Activated naive CD8-positive, alpha-beta T cell treated with anti-CD3 and anti-CD28 coated beads for 36 hours (primary cell): ENCODE measurements at places on chromosomes 16 and 17. TPM values are rescaled to one million over a fixed set of nuclear protein-coding genes. Genes with fewer than 3 reads are reported as not detected.

DNA sequence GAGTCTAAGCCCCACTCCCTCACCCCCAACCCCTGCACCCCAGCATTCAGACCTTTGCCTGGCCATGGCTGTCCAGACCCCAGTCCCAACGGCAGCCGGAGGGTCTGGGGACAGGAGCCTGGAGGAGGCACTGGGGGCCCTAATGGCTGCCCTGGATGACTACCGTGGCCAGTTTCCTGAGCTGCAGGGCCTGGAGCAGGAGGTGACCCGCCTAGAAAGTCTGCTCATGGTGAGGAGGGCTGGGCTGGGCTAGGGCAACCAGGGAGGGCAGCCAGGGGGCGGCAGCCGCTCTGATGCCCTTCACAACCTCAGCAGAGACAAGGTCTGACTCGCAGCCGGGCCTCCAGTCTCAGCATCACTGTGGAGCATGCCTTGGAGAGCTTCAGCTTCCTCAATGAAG lies 14.4 kb downstream of the RIPOR1 start:
- H3K27me3 ChIP-seq = no peaks in the 10 kb centered on the region
- peaks cover 20% of the 10 kb centered on the region for H3K36me3 ChIP-seq
- no peak for DNase-seq
- H3K4me3 ChIP-seq = no peak overlapping the region

DNA sequence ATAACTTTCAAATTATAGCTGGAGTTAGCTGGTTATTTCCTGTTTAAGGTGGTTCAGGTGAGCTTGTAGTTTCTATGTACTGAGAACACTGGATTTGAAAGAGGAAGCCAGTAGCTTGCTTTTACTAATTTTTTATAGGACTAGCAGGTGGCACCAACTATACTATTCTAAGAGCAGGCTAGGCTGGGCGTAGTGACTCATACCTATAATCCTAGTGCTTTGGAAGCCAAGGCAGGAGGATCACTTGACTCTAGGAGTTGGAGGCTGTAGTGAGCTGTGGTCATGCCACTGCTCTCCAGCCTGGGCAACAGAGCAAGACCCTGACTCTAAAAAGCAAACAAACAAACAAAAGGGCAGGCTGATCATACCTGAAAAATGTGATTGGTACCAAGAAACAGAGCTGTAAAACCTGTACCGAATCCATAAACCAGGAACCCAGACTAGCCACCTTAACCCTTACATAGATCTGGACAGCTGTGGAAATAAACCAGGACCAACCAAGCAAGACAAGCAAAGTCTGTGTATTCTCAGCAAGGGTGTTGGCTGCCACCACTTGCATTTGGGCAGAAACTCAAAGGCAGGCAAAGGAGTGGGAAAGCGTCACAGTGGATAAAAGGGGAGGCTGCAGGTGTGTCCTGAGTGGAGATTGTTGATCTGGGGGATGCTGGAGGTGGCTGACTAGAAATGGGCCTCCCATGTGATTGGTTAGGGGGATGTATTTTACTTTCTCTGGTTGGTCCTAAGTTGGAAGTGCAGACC lies 36.3 kb downstream of the SLC47A1 start:
- peaks cover 4% of the 10 kb centered on the region for H3K27me3 ChIP-seq
- H3K27ac ChIP-seq = no peak overlapping the region
- no peaks in the 10 kb centered on the region for H3K4me1 ChIP-seq
- no peak overlapping the region for H3K4me3 ChIP-seq
- H3K36me3 ChIP-seq = no peaks in the 10 kb centered on the region
- no peak for DNase-seq

- no peaks in the 10 kb centered on the region for H3K4me1 ChIP-seq
- no peak overlapping the region for H3K4me3 ChIP-seq
- no peaks in the 10 kb centered on the region for H3K27me3 ChIP-seq
Observed at GRCh38 chr17:58181796-58182195, 10.7 kb upstream of the EPX start.

- H3K4me3 ChIP-seq = no peak overlapping the region
- no peak for DNase-seq
- H3K36me3 ChIP-seq = peaks cover 6% of the 10 kb centered on the region
- H3K27me3 ChIP-seq = no peaks in the 10 kb centered on the region
- H3K4me1 ChIP-seq = peaks cover 30% of the 10 kb centered on the region
Observed at GRCh38 chr17:64115822-64116534, 14.0 kb downstream of the ERN1 start.

Gene HLF
- 0.19 TPM for total RNA-seq

- no peaks in the 10 kb centered on the region for H3K4me1 ChIP-seq
- no peak overlapping the region for H3K4me3 ChIP-seq
- no peak overlapping the region for H3K27ac ChIP-seq
- H3K36me3 ChIP-seq = peaks cover 3% of the 10 kb centered on the region
- no peaks in the 10 kb centered on the region for H3K27me3 ChIP-seq
- DNase-seq = no peak
Observed at GRCh38 chr16:883781-884180, 83.2 kb upstream of the GNG13 start.

Gene HS3ST3B1
- 5.9 TPM for total RNA-seq

Gene FCSK
- total RNA-seq = 9.6 TPM

Gene SLC5A10
- not detected for total RNA-seq

GRCh38 chr16:79988721-79989220 lies 388.2 kb upstream of the MAF start:
- no peaks in the 10 kb centered on the region for H3K27me3 ChIP-seq
- no peak overlapping the region for H3K4me3 ChIP-seq
- DNase-seq = no peak
- no peaks in the 10 kb centered on the region for H3K4me1 ChIP-seq
- H3K36me3 ChIP-seq = no peaks in the 10 kb centered on the region

DNA sequence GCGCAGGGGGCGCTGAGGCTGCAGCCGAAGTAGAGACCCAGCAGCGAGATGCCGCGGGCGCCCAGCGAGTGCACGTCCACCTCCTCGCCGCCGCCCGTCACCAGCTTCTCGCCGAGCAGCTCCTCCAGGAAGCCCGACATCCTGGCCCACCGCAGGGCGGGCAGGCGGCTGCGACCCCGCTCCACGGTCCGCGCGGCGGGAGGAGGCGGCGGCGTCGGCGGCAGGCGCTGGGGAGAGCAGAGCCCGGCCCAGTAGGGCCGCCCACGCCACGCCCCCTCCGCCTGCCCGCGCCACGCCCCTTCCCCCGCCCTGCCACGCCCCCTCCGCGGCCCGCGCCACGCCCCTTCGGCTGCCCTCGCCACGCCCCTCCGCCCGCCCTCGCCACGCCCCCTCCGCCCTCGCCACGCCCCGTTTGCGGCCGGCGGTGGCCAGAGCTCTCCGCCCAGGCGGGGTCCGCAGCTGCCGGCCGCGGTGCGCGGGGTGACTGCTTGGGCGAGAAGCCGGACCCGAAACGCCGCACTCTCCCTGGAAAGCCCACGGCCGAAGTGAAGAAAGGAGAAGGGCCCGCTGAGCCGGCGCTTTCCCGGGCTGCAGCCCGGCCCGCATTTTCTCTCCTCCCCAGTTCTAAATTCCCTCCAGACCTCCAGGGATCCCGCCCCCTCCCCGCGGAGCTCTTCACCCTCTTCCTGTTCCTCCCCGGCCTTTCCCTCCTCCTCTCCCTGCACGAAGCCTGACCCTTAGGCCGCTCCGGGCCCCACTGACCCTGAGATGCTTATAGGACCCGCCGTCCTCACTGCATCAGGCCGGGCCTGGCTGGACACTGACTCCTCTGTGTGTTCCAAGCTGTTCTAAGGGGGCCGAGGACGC lies at the start of gene NXN:
TSS of gene NXN (minus strand) at position 238 of the 867 bp plus-strand sequence.
- H3K36me3 ChIP-seq = no peaks in the 10 kb centered on the region
- no peak within 1 kb of the TSS for H3K27ac ChIP-seq
- DNase-seq = peak; percentile 87
- peaks cover 37% of the 10 kb centered on the region for H3K27me3 ChIP-seq
- peak within 1 kb of the TSS; percentile 75 for H3K4me3 ChIP-seq

DNA sequence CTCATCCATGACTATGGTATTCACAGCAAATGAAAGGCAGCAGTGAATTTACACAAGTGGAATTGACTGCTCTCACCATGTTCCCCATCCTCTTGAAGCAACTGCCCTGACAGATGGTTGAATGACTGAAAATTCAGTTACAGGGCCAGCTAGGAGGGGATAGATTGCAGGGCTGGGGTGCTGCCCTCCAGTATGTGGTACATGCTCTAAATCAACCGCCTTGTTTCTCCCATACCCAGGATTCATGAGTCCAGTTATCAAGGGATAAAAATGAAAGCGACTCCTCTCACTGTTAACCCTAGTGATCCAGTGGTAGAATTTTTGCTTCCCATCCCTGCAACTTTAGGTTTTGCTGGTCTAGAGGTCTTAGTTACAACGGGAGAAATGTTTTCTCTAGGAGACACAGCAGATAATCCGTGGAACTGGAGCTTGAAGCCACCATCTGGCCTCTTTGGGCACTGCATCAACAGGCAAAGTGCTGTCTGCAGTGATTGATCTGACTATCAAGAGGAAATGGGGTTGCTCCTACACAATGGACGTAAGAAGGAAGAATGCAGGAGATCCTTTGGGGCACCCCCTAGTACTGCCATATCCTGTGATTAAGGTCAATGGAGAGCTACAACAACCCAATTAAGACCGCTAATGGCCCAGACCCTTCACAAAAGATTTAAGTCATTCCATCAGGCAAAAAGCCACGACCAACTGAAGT lies 32.0 kb downstream of the SCPEP1 start:
- H3K27ac ChIP-seq = no peak overlapping the region
- H3K4me1 ChIP-seq = peaks cover 12% of the 10 kb centered on the region
- H3K4me3 ChIP-seq = peak overlapping the region; percentile 3
- DNase-seq = peak; percentile 33
- H3K27me3 ChIP-seq = no peaks in the 10 kb centered on the region
- H3K36me3 ChIP-seq = no peaks in the 10 kb centered on the region

DNA sequence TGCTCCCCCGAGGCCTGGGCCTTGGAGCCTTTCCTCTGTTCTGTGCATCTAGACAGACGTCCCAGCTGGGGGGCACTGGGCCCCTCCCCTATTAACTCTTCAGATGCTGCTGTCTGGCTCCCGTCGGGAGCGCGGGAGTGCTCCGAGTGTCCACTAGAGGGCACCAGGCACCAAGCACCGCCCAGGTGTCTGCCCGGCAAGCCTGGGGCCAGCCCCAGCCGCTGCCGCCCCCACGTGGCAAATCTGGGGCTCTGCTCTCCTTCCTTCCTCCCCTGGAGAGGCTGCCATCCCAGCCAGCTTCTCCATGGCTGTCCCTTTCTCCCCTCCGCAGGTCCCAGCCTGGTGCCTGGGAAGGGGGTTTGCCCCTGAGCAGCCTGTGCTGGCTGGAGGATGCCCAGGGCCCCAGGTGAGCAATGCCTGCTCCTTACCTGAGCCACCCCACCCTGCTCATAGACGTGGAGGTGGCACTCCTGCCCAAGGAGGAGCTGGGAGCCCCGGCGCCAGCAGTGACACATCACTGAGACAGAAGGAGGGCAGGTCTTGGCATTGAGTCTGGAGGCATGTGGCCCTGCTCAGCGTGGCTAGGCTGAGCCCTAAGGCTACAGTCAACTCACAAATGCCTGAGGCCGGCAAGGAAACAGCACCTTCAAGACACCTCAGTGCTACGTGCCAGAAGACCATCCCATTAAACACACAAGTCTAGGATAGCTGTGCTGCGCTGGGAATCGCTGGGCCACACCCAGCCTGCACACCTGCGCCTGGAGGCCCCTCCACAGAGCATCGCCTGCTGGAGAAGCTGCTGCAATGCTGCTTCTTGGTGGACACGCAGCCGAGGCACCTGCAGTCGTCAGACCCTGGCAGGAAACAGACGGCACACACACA lies 19.7 kb downstream of the TMEM235 start:
- peaks cover 29% of the 10 kb centered on the region for H3K4me1 ChIP-seq
- H3K27ac ChIP-seq = peak overlapping the region; percentile 26
- H3K27me3 ChIP-seq = peaks cover 5% of the 10 kb centered on the region
- DNase-seq = peak; percentile 87
- no peaks in the 10 kb centered on the region for H3K36me3 ChIP-seq
- H3K4me3 ChIP-seq = no peak overlapping the region

Gene CFAP97D1
- total RNA-seq = not detected

GRCh38 chr17:28328325-28328724 lies 6.9 kb downstream of the IFT20 start:
- peaks cover 15% of the 10 kb centered on the region for H3K36me3 ChIP-seq
- DNase-seq = no peak
- H3K27me3 ChIP-seq = no peaks in the 10 kb centered on the region
- H3K27ac ChIP-seq = no peak overlapping the region

GRCh38 chr16:1297018-1297696 lies 12.3 kb upstream of the UBE2I start:
- H3K27ac ChIP-seq = no peak overlapping the region
- peaks cover 34% of the 10 kb centered on the region for H3K27me3 ChIP-seq
- no peaks in the 10 kb centered on the region for H3K36me3 ChIP-seq
- H3K4me1 ChIP-seq = peaks cover 6% of the 10 kb centered on the region
- no peak overlapping the region for H3K4me3 ChIP-seq

GRCh38 chr17:15453782-15454181 lies 13.6 kb downstream of the CDRT4 start:
- H3K4me3 ChIP-seq = no peak overlapping the region
- H3K27me3 ChIP-seq = no peaks in the 10 kb centered on the region
- H3K36me3 ChIP-seq = peaks cover 23% of the 10 kb centered on the region

- H3K4me1 ChIP-seq = peaks cover 25% of the 10 kb centered on the region
- DNase-seq = peak; percentile 9
- no peak overlapping the region for H3K4me3 ChIP-seq
- H3K27ac ChIP-seq = peak overlapping the region; percentile 63
- H3K36me3 ChIP-seq = peaks cover 6% of the 10 kb centered on the region
Observed at GRCh38 chr17:2138318-2138717, 83.4 kb downstream of the HIC1 start.

- H3K4me3 ChIP-seq = no peak overlapping the region
- no peaks in the 10 kb centered on the region for H3K27me3 ChIP-seq
- H3K36me3 ChIP-seq = peaks cover 30% of the 10 kb centered on the region
- DNase-seq = no peak
Observed at GRCh38 chr17:36972186-36972700, 23.5 kb downstream of the AATF start.

DNA sequence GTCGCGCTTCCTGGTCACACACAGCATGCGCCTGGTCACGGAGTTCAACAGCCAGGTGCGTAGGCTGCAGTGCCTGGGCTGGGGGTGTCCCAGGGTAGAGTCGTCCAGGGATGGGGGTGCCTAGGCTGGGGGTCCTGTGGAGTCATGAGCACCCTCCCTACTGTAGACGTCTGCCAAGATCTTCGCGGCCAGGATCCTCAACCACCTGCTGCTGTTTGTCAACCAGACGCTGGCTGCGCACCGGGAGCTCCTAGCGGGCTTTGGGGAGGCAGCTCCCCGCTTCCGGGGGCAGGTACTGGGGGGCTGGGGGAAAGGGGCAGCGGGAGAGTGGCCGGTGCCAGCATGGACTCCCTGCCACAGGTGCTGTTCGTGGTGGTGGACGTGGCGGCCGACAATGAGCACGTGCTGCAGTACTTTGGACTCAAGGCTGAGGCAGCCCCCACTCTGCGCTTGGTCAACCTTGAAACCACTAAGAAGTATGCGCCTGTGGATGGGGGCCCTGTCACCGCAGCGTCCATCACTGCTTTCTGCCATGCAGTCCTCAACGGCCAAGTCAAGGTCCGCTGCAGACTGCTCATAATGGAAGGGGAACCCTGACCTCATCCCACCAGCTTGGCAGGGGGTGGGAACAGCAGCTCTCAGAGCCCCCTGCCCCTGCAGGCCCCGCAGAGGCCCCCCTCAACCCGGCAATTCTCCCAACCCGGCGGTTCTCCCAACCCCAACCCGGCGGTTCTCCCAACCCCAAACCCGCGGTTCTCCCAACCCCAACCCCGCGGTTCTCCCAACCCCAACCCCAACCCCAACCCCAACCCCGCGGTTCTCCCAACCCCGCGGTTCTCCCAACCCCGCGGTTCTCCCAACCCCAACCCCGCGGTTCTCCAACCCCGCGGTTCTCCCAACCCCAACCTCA lies 2.4 kb downstream of the PDIA2 start:
- H3K4me3 ChIP-seq = no peak overlapping the region
- no peak for DNase-seq
- H3K4me1 ChIP-seq = no peaks in the 10 kb centered on the region
- H3K27ac ChIP-seq = no peak overlapping the region

Gene LGALS9C
- 0.20 TPM for total RNA-seq

Gene HAP1
- total RNA-seq = 0.08 TPM
